ENCODE measurements at places on chromosomes 16 and 17.
A peak's percentile ranks its signal among the peaks of the same experiment; 100 is the strongest.

DNA sequence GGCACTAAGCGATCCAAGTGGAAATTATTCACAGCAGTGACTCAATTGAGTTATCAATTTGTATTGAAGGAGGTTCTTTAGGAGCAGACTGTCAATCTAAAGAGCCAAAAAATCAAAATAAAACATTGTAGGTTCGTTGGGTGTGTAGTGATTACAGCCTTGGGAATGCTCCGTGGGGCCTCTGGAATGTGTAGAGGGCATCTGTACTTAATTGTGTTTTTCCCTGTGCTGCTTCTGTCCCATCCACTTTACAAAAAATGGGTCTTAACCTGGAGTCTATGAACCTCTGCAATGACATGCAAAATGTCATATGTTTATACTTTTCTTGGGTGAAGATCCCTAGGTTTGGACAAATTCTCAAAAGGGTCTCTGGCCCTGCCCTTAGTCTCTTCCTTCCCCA is 215.1 kb downstream of the CCDC182 start:
- DNase-seq, result no peak

- no peak for DNase-seq
These were observed at the start of gene MFAP4 for GRCh38 chr17:19386974-19387920. MFAP4 (minus strand) TSS chr17:19387190; CDS start chr17:19387155, 35 bp downstream.

DNA sequence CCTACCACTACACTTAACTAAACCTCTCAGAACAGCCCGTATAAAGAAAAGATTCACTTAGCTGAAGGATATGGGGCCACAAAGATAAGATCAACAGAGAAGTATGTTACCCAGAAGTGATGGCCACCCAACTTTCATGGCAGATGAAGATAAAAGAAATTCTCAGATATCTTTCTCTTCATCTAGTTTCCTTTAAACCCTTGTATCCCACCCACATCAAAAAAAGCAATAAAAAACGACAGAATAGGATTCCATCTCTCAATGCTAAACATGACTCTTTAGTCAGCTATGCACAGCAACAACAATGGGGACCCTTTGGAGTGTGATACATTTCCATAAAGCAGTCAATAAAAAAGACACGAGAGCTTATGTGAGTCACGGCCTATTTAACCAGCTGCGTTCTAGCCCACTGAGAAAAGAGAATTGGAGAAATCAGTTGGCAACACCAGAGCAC is 86.6 kb downstream of the SNX11 start:
- no peak for DNase-seq

DNA sequence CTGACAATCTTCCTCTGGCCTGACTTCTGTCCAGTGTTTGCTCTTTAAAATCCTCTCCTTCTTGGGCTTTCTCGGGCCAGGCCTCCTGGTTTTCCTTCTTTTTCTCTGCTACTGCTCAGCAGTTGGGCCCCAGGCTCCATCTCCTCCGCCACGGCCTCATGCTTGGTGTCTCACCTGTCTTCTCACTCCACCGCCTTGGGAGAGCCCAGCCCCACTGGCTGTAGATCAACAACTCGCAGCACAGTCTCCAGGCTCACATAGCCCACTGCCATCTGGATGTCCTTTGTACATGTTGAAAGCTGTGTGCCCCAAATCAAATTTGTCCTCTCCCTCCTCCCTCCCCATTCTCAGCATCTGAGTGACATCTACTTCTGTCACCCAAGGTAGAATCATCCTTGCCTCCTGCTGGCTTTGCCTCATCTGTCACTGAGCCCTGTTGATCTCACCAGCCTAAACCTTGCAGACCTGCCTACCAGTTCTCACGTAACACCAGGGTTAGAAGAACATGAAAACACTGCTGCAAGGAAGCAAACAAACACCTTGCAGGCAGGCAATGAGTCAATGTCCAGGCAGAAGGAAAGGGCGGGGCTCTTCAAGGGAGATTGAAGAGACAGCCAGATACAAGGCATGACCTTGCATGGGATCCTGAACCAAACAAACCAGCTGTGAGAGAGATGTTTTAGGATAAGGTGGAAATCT is 103.2 kb upstream of the SMURF2 start:
- no peak for DNase-seq

- DNase-seq, result no peak
These were observed 452.1 kb upstream of the ASIC2 start for GRCh38 chr17:33745047-33745760.

DNA sequence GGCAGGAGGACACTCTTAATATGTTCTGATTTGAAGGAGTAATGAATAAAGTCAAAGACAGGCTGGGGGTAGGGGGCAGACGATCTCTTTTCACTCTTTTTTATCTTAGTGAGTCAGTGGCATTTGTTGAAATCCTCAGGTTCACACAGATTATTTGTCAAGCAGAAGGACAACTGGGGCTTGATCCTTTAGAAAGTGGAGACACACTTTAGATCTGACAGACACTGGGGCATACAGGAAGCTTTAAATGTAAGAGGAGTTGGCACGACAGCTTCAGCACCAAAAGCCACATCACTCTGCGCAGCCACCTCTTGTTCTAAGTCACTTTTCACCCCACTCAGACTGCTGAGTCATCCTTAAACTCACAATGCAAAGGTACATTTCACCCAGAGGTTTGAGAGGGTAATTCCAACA is 121.5 kb downstream of the STXBP4 start:
- DNase-seq, result peak; percentile 20

DNA sequence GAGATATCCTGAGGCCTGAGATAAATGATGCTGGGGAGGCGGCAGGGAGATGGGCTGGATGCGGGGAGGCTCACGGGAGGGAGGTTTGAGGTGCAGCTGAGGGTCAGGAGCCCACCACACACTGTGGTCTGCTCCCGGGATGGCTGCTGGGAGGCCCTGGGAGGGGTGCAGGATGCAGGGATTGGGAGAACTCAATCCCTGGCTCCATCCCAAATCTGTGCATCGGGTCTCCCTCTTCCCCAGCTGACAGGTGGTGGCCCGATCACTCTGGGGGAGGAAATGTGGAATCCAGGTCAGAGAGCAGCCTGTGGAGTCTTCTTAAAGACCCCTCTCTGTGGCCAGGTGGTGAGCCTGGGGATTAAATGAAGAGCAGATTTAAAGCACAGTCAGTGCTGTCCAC is 12.0 kb downstream of the PHB1 start:
- no peak for DNase-seq

- no peak for DNase-seq
These were observed 171.1 kb upstream of the TOX3 start for GRCh38 chr16:52718046-52718445.

DNA sequence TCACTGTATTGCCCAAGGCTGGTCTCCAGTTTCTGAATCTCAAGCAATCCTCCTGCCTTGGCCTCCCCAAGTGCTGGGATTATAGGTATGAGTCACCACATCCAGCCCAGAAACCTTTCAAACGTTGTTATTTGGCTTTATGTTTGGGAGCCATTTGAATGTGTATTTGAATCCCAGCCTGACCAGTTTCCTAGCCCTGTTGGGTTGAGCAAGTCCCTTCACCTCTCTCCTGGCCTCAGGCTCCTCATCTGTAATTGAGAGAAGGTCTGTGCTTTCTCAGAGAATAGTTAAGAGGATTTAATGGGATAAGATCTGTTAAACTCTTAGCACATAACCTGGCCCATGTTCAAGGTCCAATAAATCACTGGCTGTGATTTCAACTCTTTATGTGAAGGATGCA is 385.8 kb upstream of the RBFOX1 start:
- DNase-seq, result no peak

- DNase-seq, result no peak
These were observed 30.8 kb downstream of the VWA3A start for GRCh38 chr16:22123146-22123545.

GRCh38 chr17:81398832-81399411 is 3.7 kb downstream of the BAHCC1 start:
- no peak for DNase-seq

- DNase-seq, result no peak
These were observed 50.7 kb downstream of the SLC5A11 start for GRCh38 chr16:24896439-24896838.

DNA sequence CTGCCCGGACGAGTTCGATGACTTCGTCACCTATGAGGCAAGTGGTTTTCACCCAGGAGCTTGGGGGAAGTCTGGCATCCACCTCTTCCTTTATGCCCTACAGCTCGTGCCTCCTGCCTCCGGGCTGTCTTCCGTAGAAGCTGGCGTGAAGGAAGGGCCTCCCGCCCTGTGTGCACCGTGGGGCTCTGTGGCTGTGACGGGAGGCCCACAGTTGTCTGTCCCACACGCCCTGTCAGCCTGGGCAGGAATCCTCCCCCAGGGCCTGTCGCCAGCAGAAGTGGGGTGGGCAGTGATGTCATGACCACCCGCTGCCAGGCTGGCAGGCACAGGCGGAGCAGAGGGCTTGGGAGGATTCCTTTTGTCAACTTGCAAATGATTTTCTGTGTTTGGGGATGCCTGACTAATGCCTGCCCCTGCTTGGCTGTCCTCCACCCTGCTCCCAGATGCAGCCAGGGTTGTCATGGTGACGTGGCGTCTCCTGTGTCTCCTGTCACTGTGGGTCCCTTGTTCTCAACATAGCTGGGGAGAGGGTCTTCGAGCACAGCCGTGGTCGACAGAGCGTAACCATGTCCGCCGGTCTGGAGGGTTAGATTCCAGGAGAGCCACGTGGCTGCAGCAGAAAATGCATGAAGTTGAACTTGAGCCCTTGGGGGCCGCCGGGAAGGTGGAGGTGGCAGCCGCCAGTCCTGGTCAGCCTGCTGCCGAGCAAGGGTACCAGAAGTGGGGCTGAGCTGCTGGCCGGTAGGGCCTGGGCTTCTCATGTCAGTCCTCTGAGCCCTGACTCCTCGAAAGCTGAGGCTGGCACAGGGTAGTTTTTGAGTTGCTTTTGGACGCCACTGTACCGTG is 46.1 kb downstream of the RAB11FIP3 start:
- DNase-seq, result no peak

GRCh38 chr17:45867171-45867570 is 22.5 kb downstream of the SPPL2C start:
- DNase-seq, result no peak

GRCh38 chr16:57277586-57277985 is 6.9 kb downstream of the PLLP start:
- no peak for DNase-seq

DNA sequence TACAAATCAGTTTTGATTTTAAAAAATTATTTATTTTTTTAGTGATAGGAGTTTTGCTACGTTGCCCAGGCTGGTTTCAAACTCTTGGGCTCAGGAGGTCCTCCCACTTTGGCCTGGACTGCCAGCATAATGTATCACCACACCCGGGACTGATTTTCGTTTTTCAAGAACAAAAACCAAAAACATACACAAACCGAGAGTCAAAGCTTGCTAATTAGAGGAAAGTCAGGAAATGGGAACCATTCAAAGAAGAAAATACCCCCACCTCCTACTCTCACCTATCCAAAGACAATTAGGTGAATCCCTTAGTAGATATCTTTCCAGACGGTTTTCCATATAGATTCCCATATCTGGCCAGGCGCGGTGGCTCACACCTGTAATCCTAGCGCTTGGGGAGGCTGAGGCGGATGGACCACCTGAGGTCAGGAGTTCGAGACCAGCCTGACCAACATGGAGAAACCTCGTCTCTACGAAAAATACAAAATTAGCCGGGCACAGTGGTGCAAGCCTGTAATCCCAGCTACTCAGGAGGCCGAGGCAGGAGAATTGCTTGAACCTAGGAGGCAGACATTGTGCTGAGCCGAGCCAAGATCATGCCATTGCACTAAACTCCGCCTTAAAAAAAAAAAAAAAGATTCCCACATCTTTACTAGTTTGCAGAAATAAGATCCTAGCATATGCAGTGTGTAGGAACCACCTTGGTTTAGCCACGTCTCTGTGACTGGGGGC is 883 bp upstream of the SPN start:
- no peak for DNase-seq

DNA sequence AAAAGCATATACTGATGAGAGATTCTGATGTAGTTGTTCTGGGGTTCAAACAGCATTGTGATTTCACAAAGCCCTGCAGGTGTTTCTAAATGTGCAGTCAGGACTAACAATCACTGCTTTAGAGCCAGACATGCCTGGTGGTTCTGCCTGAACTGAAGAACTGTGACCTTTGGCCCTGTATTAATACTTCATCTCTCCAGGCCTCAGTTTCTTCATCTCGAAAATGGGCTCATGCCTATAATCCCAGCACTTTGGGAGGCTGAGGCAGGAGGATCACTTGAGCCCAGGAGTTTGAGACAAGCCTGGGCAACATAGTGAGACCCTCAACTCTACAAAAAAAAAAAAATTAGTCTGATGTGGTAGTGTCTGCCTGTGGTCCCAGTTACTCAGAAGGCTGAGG is 3.9 kb downstream of the DNAI2 start:
- no peak for DNase-seq

DNA sequence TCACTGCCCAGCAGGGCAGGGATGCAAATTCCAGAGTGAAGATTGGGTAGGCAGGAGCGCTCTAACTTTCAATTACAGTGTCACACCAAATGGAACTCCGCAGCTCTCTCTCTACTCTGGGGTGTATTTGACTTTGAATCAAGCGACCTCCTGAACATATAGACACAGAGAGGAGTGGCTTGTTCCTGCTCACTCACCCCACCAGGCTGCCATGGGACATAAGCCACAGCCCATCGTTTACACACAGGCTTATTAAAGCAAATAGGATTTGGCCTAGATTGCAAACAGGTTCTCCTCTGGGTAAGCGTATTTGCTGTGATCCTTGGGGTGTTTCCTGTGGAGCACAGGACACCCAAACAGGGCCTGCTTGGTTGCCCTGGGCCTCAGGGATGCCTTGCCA is 281.6 kb upstream of the CCL2 start:
- DNase-seq, result no peak

- no peak for DNase-seq
These were observed 1.7 kb downstream of the CTDNEP1 start for GRCh38 chr17:7249830-7250229.

- DNase-seq, result no peak
These were observed 3.4 kb upstream of the HSBP1 start for GRCh38 chr16:83804366-83804765.

- no peak for DNase-seq
These were observed 13.2 kb downstream of the RAB40B start for GRCh38 chr17:82685291-82685690.

DNA sequence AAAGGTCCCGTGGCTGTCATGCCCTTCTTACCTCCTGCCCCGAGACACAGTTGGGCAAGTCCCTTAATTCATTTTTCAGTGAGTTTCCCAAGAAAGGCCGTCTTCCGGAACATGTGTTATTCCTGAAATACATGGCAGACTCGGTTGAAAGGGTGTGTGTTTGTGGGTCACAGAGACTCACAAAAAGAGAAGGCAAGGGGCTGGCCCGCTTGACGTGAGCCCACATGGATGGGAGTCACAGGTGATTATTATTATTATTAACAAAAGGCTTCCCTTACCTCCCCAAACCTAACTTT is 34.1 kb upstream of the CCR7 start:
- no peak for DNase-seq

- no peak for DNase-seq
These were observed 11.1 kb upstream of the CHRNE start for GRCh38 chr17:4913994-4914393.

DNA sequence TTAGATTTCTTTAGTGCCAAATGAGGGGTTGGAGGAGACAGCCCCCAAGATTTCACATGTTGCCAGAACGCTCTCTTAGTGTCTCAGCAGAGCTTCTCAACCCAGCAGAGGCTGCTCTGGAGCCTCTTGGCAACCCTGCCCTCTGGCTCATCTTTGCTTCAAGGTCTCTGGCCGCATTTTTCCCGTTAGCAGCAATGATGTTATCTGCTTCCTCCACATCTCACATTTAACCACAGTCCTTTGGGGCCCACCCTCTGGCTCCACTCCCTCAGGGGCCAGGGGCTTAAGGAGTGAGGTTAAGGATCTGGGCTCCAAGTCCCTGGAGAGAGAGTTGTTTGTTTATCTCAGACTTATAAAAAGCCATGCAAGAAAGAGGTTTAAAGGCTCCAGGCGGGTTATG is 3.3 kb upstream of the XYLT1 start:
- no peak for DNase-seq
